ENCODE measurements at places on chromosomes 1 and 21.

DNA sequence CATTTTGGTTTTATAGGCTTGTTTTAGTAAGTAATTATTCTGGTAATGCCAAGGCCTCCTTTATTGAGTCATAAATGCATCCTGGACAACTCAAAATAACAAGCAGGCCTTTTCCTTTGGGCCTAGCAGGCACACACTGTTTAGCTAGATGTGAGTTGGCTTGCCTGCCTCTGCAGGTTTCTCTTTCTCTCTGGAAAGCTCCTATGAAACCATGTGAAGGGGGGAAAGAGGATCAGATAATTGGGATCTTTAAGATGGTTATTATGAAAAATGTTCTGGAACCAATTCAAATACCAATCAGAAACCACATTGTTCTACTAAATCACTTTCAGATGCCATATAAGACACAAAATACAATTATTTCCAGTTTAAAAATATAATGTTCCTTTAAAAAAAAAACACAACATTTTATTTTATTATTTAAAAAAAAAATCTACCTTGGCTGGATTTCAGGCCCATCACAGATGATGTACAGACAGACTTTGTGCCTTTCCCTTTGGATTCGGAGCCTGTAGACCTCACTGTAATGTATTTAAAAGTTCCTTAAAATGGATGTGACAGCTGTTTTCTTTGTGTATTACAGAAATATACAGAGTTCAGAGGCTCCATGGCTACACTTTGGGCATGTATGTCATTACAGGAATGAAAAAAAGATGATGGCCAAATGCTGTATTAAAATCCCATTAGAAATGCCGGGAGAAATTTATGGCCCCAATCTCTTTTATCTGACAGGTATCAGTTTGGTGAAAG lies 80.2 kb downstream of the NTMT2 start:
- no peak for DNase-seq

GRCh38 chr1:227378871-227379554 lies 60.7 kb upstream of the CDC42BPA start:
- no peak for DNase-seq

DNA sequence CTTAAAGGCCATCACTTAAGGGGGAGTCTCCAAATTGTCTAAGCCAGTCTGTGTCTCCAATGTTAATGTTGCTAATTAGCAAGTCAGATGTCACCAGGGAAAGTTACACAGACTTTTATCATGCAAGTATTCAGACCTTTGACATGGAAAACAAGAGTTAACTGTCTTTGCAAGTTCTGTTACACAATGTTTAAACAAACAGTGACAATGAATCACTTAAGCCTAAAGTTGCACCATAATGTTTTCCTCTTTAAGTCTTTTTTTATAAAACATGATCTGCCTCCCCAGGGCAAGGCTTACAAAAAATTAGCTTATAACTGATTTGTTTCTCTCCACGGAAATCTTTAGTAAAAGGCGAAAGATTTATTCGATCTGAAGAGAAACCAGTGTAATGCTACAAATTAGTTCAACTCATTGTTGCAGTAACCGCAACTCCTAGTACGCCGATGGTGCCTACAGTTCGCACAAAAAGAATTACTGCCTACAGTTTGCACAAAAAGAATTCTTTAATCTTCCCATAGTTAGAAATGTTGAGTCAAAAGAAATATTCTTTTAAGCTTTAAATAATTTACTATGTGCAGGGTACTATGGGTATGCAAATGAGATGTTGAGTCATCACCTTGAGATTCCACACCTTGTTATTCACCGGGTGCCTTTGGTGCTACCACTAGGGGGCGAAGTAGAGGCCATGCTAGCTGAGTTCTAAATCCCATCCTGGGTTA lies 45.3 kb downstream of the HHAT start:
- DNase-seq: peak; percentile 83

- no peak for DNase-seq
Measured at GRCh38 chr1:235583511-235584001, 66.0 kb downstream of the GNG4 start.

GRCh38 chr1:172411791-172412338 lies 8.6 kb upstream of the C1orf105 start:
- DNase-seq: no peak
